ENCODE measurements at places on chromosomes 11 and 22.

GRCh38 chr22:25156736-25157135, 42.9 kb upstream of the CRYBB3 start:
- DNase-seq, result no peak

DNA sequence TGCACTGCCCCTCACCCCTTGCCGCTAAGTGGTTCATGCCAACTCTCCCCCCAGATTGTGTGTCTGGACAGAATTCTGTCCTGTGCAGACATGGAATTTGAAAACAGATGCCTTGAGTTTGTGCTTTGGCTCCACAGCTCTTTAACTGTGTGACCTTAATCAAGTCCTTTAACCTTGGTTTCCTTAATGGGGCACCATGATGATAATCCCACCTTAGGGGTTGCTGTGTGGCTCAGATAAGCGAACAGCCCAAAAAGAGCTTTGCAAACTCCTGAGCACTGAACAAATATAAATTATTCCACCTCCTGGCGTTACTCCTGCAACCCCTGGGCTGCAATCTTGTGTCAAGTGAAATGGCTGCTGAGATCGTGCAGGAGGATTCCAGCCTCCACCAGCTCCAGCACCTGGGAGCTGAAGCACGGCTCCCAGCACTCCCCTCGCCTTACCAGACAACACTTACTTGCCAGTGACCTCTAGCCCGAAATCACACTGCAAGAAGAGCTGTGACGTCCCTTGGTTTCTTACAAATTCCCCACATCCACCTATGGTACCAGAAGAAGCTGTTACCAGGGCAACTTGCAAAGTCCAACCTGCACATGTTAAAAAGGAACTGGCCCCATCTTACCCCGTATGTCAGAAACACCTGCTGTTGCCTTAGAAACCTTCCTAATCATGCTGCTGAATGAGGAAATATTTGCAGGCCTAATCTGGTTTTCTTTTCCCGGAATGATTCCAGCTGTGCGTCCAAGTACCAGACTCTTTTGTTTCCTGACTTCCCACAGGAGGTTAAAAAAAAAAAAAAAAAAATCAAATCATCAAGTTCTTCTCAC, 13.2 kb downstream of the VPS37C start:
- no peak for DNase-seq

DNA sequence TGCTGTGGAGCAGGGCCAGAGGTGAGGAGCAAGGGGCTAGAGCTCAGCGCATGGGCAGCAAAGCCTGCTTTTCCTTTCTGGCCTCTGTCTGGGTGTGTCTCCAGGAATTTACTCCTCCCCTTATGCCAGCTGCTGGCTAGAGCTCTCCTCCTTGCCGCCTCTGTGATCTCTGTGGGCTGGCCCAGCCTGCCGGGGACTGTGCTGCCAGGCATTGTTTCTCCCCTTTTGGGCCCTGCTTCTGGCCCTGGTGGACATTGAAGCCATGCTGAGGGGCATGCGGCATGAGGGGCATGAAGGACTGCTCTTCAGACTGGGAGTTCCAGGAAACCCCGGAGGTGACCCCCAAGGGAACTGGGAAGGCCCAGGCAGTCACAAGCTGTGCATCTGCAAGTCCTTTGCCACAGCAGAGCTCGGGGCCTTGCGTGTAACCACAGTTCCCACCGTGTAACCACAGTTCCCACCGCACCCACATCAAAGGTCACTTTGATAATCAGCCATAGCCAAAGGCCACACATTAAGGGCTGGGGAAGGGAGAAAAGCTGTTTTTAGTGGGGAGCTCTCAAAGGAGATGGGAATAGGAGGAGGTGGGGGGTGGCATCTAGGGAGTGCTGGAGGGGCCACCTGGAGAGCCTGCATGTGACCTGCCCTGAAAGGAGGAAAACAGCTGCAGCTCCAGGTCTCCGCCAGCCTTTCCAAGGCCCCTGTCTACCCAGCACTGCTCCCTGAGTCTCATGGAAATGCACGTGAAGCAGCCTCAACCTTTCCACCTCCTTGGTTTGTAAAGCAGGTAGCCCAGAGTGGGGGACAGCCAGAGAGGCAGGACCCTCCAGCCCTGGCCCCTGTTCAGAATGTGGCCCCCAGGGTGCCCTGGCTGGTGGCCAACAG, 62.3 kb downstream of the PPFIBP2 start:
- DNase-seq, result peak; percentile 48

- no peak for DNase-seq
These were observed 20.2 kb downstream of the LIF start for GRCh38 chr22:30226192-30226832.

- no peak for DNase-seq
These were observed 131.6 kb upstream of the HSD17B12 start for GRCh38 chr11:43548916-43549315.

DNA sequence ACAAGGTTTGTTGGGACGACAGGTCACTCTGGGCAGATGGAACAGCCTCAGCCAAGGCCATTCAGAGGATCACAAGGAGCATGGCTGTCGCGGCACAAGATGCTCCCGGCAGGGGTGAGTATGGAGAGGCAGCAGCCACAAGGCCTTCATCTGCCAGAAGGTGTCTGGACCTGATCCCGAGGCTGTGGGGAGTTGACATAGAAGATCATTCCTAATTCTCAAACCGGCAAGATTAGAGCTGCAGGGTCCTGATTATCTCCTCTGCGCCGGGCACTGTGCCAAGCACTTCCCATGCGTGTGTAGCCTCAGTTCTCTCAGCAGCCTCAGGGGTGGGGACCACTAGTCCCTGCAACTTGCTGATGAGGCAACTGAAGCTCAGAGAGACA, 32.3 kb upstream of the RFPL3 start:
- DNase-seq, result no peak

- DNase-seq, result no peak
These were observed 34.7 kb downstream of the LUZP2 start for GRCh38 chr11:24531528-24531927.

GRCh38 chr22:46508491-46508999, 28.9 kb downstream of the CELSR1 start:
- DNase-seq, result no peak

DNA sequence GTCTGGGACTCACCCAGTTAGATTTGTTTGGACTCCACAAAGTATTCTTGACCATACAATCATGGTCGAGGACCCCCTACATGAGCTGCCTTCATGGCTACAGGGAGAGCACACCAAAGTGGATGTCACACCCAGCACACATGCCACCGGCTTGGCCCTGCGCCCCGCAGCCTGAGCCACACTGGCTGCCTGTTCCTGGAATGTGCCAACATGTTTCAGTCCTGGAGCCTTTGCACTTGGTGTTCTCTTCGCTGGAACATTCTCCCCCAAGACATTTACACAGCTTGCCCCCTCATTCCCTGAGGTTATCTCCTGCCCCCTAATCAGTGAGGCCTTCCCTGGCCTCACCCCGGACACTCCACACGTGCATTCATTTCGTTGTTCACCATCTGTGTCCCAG, 46.0 kb downstream of the PPARA start:
- no peak for DNase-seq

GRCh38 chr11:67439321-67440228, 2.1 kb upstream of the PTPRCAP start:
- peak; percentile 72 for DNase-seq

- no peak for DNase-seq
These were observed 14.4 kb downstream of the C22orf42 start for GRCh38 chr22:32144496-32145274.

DNA sequence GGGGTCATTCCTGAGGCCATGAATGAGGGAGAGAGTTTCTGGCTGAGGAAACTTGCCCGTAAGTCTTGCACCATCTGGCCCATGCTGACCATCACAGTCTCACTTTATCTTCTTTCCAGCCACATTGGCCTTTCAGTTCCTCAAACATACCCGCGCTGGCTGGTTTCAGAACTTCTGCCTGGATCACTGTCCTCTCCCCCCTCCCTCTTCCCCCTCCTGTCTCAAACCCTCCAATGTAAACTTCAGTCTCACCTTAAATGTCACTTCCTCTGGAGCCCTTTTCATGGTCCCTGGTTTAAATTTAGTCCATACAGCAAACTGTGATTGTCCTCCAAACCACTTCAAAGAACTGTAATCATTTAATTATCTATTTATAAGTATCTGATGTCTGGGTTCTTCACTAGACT, 3.7 kb upstream of the TMEM109 start:
- DNase-seq, result no peak

DNA sequence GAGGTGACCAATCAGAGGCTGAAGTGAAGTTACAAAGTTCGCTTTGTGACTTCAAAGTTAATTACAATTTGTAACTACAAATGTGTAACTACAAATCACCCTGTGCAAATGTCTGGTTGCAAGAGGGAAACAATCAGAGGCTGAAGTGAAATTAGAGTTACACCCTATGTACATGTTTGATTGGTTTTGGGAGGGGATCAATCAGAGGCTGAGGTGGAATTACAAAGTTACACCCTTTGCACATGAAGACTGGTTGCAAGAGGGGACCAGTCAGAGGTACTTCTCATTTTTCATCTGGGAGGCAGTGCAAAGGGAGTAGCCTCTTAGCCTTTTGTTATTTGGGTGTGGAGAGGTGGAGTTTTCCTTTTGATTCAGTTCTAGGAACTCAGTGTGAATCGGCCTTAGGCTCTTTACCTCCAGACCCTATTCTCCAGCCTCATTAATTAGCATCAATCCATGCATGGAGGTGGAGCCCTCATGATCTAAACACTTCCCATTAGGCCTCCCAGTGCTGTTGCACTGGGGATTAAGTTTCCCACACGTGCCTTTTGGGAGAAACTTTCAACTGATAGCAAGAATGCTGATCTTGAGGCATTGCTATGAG, 291.3 kb upstream of the MTNR1B start:
- DNase-seq, result no peak

DNA sequence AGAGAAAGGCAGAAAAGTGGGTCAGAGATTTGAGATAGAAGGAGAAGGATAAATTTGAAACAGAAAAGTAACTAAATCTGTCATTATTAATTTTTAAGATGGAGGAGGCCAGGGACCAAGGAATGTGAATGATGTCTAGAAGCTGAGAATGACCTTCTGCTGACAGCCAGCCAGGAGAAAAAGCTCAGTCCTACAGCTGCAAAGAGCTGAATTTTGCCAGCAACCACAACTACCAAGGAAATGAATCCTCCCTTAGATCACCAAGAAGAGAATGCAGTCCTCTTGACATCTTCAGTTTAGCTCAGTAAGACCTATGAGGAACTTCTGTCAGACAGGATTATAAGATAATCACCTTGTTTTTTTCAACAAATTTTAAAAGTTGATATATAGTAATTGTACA, 538.2 kb downstream of the LRRC4C start:
- DNase-seq, result no peak

- DNase-seq, result no peak
These were observed 20.3 kb downstream of the CCDC83 start for GRCh38 chr11:85875505-85875904.

GRCh38 chr11:92969293-92969633, 188 bp upstream of the MTNR1B start:
- no peak for DNase-seq

GRCh38 chr11:33262011-33262645, 4.9 kb downstream of the HIPK3 start:
- no peak for DNase-seq

GRCh38 chr11:117256573-117256972, 24.1 kb downstream of the RNF214 start:
- no peak for DNase-seq

DNA sequence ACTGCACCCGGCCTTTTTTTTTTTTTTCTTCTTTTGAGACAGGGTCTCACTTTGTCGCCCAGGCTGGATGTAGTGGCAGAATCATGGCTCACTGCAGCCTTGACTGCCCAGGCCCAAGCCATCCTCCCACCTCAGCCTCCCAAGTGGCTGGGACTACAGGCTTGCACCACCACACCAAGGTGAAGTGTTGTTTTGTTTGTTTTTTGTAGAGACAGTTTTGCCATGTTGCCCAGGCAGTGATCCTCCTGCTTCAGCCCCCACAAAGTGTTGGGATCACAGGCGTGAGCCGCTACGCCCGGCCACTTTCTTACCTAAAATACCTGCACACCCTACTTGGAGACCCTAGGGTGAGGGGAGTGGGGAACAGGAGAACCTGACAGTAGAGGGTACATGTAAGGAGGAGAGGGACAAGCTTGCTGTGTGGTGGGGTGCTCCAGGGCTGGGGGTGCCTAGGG, 4.5 kb upstream of the AIFM3 start:
- no peak for DNase-seq

DNA sequence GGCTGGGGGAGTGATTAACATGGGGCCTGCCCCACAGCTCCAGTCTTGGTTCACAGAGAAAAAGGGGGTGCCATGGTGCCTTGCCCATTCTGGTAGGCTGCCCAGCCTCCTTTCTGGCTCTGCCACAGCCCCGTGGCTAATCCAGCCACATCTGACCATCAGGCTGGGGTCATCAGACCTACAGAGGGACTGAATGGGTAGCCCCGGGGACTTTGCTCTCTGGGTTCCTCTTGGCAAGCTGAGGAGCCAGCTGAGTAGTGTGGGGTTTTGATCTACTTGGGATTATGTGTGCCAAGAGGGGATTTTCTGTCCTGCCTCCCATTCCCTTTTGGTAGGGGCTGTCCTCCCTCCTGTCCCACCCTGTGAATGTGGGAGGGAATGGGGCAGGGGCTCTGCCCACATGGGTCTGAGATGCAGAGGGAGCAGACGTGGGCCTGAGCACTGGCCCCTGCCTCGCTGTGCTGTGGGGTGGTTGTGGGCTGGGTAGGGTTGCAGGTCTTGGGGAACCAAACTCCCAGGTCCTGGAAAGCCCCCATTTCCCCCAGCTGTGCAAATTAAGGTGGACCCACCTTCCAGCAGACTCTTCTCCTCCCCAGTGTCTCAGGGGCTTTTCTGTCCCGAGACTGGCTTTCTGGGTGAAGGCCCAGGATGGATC, 32.0 kb downstream of the CD82 start:
- DNase-seq, result no peak

DNA sequence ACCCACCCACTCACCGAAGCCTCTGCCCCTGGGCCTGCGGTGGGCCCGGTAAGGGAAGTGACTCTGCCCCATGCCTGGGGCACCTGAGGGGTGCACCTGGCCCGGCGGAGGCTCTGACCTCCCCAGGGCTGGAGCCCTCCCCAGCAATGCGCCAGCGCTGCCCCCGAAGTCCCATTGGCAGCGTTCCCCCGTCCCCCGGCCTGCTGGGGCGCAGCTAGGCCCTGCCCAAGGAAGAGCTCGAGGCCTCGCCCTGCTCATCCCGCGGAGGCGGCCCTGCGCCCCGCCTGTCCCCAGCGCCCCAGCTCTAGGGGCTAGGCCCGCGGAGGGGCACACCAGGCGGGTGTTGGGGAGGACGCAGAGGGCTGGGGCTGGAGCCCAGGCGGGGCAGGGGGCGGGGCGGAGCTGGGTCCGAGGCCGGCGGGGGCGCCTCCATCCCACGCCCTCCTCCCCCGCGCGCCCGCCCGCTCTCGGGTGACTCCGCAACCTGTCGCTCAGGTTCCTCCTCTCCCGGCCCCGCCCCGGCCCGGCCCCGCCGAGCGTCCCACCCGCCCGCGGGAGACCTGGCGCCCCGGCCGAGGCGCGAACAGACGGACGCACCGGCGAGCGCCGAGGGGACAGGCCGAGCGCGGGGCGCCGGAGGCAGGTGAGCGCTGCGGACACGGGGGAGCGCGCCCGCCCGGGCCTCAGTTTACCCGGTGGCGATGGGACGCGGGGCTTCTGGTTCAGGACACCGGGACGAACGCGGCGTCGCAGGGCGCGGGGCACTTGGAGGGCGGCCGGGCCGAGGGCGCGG, at the start of gene EPS8L2:
Gene EPS8L2 (plus strand): TSS at position 586 of the 793 bp plus-strand sequence. CDS start 3,177 bp downstream, outside the sequence.
- no peak for DNase-seq

- DNase-seq, result no peak
These were observed 23.3 kb upstream of the TTC28 start for GRCh38 chr22:28702891-28703290.
